Left colon (tissue), 2 donors: ENCODE measurements at places on chromosomes 7 and 10.

DNA sequence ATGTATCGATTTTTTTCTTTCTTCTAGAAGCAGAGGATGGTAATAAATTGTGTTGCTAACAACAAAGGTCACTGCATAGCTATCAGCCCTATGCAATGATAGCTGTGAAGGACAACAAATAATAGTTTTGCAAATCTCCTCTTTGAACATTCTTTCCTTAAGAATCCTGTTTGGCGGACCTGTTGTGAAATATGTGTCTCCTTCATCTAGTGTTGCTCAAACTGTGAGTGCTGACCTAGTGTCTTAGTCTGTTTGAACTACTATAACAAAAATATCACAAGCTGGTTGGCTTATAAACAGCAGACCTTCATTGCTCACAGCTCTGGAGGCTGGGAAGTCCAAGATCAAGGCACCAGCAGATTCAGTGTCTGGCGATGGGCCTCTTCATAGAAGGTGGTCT lies 53.7 kb downstream of the CAV1 start:
- no peak for DNase-seq

- no peak for DNase-seq
Measured at GRCh38 chr7:53470336-53470970, 435.0 kb downstream of the POM121L12 start.

- no peak for DNase-seq
Measured at GRCh38 chr10:78549140-78549935, 515.7 kb downstream of the RPS24 start.

DNA sequence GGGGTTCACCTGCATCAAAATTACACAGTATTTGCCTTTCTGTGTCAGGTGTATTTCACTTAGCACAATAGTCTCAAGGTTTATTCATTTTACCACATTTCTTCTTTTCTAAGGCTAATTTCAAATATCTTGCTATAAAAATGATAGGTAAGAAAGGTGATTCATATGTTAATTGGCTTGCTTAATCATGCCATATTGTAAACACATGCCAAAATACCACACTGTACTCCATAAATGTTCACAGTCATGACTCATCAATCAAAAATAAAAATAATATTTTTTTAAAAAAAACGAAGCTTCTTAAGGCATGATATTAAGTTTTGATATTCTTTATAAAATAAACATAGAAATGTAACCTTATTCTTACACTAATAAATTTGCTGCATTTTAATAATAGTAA lies 947.1 kb downstream of the GRM8 start:
- DNase-seq = no peak

GRCh38 chr10:20466731-20467130 lies 430.4 kb downstream of the NEBL start:
- no peak for DNase-seq

DNA sequence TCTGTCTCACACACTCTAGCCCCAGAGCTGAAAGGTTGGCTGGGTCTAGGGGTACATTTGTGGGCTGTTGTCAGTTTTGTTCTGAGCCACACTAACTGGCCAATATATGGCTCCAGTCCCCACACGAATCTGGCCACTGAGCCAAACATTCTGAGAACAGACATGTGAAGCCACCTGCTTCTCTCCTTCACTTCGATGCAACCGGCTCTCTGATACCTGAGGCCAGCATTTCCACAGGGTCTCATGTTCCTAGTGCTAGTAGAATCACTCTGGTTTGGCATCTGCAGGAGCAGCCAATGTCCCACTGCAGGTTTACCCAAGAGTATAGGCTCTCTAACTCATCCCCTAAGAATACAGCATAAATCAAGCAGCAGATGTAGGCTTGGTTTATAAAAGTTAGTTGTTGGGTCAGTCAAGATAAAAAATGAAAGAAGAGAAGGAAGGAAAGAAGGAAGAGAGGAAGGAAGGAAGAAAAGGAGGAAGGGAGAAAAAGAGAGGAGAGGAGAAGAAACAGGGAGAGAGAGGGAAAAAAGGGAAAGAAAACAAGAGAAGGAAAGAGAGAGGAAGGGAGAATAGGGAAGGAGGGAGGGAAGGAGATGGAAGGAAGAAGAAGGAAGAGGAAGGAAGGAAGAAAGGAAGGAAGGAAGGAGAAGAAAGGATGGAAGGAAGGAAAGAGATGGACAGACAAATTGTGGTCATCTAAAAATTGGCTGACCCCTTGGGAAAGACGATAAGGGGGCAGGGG lies 75.1 kb downstream of the STRA8 start:
- DNase-seq = no peak

GRCh38 chr7:121330053-121330833 lies 1.4 kb downstream of the WNT16 start:
- DNase-seq = peak; percentile 29

- no peak for DNase-seq
Measured at GRCh38 chr10:69406302-69406811, 10.4 kb downstream of the TACR2 start.

DNA sequence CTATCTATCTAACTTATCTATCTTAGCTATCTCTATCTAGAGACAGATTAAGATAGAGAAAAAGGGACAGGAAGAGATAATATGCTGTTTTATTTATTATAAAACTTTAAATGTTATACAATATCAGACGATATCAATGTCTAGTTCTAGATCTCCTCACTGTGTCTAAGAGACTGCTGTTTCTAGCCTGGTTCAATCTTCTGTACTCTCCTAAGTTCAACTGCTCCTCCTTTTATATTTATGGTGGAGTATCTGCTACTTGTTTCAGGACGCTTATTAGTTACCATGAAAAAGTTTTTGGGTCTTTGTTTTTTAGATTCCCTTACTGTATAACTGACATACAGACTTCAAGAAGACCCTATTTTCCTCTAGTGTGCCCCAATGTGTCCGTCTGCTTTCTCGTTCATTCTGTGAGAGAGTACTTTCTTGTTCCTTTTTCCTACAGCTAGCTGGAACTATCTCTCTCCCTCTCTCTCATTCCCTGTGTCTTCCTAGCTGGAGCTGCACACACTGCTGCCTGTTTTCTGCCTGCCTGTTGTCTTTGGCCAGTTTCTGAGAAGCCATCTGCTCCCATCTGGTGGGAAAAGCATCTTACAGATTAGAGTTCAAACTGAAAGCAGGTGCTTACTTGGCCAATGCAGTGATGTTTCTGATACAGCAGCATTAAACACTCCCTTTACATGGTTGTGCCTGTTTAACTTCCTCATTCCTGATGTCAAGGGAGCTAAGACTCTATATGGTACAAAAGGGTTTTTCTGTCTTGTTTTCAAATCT lies 49.4 kb upstream of the ARL4A start:
- no peak for DNase-seq

- DNase-seq = no peak
Measured at GRCh38 chr10:31058795-31059703, 27.4 kb upstream of the ZNF438 start.

GRCh38 chr7:152856351-152856750 lies 96.8 kb downstream of the ACTR3B start:
- no peak for DNase-seq

GRCh38 chr10:119724593-119725516 lies 995 bp upstream of the INPP5F start:
- no peak for DNase-seq

DNA sequence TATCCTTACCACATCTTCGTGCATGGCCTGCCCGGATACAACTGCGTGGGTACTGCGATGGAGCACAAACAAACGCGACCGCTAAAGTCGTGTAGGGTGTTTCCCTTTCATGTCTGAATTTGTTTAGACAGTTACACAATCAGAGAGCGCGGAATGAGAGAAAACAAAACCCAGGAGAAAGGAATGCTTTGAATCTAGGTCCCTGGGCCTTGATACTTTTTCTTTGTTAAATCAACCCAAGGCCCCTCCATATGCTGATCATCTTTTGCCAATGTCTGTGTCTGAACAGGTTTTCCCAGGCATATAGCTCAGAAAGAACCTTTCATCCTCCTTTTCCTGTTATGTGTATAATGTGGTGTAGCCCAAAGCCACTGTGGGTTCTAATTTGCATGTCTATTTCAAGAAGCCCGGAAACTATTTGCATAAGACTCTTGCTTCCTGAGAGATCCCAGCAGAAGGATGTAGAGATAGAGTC lies 145.8 kb downstream of the FRMD4A start:
- peak; percentile 14 for DNase-seq

DNA sequence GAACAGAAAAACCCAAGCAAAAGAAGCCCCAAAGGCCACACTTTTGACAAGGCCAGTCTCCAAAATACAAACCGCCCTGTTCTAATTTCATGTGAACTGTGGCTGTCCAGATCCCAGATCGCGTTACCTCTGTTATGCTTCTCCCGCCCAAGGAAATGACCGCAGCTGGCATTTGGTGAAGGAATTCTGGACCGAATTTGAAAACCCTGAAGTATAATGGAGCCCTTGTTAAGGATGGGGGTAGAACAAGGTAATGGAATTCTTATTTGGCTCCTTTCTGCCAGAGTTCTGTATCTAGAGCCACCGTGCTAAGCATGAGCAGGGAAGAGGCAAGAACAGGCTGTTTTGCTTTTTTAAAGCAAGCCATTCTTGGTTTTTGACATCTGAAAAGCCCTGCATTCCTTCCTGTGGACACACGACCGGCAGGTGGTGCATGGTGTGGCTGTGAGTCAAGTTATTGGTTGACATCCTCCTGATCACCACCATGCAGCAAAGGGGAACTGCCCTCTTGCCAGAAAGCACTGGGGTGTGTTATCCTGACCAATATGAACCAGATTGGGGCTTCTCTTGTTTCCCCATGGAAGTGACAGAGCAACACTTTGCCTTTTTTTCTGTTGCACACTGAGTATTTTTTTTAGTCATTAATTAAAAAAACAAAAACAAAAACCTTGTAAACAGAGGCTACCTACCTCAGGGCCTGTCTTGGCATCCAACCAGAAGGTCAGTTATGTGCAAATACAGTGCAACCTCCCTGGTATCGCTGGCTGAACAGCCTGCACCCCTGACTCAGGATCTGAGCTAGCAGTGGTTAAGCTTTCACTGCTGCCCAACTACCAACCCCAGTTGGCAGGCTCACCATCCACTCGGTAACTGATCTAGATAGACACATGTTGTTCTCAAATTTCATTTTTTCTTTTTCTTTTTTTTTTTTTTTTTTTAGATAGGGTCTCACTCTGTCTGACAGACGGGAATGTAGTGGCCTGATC lies 14.2 kb downstream of the UCMA start:
- peak; percentile 17 for DNase-seq

GRCh38 chr7:12685550-12685949 lies 1.9 kb upstream of the ARL4A start:
- DNase-seq = peak; percentile 15

GRCh38 chr10:113303544-113304146 lies 249.2 kb upstream of the HABP2 start:
- no peak for DNase-seq
